ENCODE measurements at places on chromosomes 1 and 21.

DNA sequence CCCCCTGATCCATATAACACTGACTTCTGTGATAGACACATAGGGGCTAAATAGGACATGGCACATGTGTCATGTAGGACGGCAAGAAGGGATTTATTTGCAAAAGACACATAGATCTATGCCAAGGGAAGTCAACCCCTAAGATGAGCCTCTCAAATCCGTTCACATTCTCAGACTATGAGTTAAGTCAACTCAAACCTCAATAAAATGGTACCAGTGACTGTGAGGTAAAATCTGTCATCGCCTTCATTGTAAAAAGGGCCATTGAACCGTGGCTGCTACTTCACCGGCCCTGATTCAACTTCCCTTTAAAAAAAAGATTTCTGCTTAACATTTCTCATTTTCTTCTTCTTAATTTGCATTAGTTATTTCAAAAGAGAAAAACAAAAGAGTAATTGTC is 144.0 kb downstream of the ZNF281 start:
- DNase-seq, result no peak

GRCh38 chr1:76940571-76941335 is 73.5 kb downstream of the ST6GALNAC5 start:
- DNase-seq, result no peak

DNA sequence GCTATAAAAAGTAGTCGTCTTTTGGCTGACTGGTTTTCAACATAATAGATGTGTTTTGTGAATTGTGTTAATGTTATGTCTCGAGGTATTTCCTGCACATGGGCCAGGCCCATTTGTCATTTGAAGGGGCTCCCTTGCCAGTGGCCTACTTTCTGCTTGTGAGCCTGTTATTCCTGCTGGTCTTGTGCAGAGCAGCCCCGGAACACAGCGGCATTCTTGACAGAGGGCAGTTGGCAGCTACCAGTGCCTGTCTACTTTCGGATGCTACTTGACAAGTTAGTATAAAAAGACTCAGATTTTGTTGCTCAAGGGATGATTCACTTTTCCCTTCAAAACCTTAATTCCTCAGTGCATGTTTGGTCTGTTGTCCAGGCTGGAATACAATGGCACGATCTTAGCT is 28.5 kb downstream of the PGM1 start:
- no peak for DNase-seq

DNA sequence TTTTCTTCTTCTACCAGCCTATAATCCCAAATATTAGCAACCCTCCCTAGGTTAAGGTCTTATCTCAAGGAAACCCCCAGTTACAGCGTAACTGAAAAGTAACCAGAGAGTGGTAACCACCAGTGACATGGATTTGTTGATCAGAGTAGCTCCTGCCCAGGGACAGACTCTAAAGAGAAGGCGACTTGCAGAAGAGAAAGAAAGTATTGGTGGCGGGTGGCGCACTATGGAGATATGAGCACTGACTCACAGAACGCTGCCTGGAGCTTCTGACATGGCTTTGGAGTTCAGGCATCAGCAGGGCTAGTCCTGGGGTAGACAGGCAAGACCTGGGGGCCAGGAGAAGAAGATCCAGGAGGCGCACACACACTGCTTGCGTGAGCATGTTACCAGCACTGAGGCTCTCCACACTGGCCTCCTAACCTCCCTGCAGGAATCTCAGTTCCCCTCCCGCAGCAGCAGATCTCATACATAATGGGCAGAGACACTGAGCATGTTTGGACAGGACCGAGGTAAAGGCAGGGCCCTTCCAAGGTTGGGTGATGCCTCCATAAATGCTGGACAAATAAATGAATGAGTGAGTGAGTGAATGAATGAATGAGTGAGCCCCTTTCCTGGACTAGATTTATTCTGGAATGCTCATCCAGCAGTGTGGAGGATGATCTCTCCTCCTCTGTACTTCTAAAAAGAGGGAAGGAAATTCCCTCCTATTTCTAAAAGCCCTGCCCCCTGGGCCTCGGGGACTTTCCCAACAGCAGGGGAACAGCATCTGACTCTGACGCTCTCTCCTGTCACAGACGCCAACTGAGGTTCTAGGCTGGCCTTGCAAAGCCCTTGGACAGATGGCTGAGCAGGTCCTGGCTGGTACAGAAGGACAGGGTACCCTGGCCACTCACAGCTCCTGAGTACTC is 175.5 kb downstream of the CLIC6 start:
- no peak for DNase-seq

DNA sequence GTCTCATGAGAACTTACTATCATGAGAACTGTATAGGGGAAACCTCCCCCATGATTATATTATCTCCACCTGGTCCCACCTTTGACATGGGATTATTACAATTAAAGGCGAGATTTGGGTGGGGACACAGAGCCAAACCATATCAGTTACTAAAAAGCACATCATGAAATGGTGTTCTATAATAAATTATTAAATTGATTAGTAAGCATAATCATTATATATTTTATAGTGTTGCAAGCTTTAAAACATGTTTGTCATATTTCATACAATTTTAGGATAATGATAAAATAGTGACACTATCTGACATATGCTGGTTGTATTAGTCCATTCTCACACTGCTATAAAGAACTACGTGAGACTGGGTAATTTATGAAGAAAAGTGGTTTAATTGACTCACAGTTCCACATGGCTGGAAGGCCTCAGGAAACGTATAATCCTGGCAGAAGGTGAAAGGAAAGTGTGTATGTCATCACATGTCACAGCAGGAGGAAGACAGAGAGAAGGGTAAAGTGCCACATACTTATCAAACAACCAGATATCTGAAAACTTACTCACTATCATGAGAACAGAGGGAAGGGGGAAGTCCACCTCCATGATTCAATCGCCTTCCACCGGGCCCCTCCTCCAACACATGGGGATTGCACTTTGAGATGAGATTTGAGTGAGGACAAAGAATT is 539.2 kb upstream of the OLFM3 start:
- no peak for DNase-seq

- DNase-seq, result no peak
Measured at GRCh38 chr1:244815600-244816099, 19.8 kb upstream of the COX20 start.

DNA sequence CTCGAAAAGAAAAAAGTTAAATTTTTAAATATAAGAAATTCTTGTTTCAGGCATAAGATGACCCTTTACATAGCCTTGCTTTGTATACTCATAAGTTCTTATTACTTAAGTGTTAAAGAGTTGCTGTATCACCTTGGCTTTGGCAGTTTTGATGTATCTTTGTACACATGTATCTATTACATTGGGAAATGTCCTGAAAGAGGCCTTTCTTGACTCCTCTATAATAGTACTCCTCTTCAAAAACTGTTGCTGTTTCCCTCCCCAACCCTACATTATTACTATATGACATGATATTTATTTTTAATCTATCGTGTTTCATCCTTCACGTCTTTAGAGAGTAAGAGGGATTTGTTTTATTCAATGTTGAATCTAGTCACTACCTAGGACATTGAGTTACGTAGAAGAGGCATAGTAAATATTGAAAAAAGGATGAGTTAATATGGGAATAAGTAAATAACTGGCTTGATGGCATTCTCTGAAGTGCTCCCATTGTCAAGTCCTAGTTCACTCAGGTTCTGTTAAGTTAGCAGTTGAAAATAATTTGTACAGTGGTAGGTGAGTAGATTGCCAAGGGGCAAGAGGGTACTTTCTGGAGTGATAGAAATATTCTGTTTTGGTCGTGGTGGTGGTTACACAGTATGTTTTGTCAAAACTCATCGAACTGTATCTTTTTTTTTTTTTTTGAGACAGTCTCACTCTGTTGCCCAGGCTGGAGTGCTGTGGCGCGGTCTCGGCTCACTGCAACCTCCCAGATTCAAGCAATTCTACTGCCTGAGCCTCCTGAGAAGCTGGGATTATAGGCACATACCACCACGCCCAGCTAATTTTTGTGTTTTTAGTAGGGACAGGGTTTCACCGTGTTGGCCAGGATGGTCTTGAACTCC is 8.2 kb downstream of the THRAP3 start:
- no peak for DNase-seq

- DNase-seq, result no peak
Measured at GRCh38 chr21:26210614-26211013, 40.0 kb upstream of the APP start.

GRCh38 chr21:42503711-42504110 is 7.7 kb upstream of the RSPH1 start:
- DNase-seq, result no peak

DNA sequence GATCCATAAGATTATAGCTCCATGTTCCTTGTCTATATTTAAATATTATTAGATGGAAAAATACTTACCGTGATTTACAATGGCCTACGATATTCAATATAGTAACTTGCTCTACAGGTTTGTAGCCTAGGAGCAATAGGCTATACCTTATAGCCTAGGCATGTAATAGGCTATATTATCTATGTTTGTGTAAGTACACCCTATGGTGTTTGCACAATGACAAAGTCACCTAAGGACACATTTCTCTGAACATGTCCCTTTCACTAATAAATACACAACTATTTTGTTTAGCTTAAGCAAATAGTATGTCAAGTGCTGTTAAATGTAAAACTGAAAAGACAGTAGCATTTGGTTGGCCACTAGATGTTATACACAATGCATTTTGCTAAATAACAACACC is 248.9 kb upstream of the ADGRL4 start:
- DNase-seq, result no peak

GRCh38 chr21:36199021-36199420 is 42.4 kb downstream of the DOP1B start:
- DNase-seq, result no peak

DNA sequence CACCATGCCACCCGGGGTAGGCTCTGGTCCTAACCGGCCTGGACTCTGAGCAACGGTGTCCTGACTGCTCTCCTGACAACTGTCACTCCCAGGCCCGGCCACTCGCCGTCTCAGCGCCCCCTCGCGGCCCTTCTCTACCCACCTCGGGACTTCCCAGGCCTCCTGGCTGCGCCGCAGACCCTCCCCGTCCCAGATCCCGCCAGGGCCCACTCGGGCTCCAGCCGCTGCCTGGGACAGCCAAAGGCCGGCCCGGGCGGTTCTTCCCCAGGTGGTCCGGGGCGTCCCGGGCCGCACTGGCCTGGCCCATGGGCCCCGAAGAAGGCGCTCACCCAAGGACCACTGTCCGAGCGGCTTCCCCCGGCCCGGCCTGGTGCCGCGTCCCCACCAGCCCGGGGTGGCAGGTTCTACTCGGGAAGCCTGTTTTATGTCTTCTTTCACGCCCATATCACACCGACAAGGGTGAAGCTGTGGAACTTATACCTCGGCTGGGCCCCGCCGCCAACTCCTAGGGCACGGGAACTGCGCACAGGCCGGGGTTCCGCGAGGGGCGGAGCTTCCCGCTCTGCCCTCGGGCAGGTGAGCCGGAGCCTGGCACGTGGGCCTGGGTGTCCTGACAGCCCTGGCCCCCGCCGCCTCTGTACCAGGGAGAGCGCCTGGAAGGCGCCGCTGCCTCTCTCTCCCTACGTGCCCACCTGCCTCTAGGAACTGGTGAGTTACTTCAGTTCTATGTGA is 138.3 kb downstream of the TTLL7 start:
- DNase-seq, result peak; percentile 19

GRCh38 chr21:45580181-45580575 is 37.9 kb upstream of the SLC19A1 start:
- no peak for DNase-seq

DNA sequence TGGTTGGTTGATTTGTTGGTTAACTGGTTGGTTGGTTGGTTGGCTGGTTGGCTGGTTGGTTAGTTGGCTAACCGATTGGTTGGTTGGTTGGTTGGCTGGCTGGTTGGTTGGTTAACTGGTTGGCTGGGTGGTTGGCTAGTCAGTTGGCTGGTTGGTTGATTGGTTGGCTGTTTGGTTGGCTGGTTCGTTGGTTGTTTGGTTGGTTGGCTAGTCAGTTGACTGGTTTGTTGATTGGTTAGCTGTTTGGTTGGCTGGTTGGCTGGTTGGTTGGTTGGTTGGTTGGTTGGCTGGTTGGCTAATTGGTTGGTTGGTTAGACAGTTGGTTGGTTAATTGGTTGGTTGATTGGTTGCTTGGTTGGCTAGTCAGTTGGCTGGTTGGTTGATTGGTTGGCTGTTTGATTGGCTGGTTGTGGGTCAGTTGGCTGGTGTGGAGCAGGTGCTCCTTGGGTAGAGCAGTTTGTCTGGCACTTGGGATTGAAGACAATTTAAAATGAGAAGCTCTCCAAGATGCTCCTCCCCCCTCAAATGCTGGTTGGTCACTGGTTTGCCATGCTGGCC is 6.9 kb downstream of the RSPH1 start:
- no peak for DNase-seq

GRCh38 chr1:110551278-110551809 is 32.4 kb upstream of the KCNA10 start:
- no peak for DNase-seq

- DNase-seq, result no peak
Measured at GRCh38 chr1:24362982-24363614, 43.9 kb downstream of the GRHL3 start.

- DNase-seq, result no peak
Measured at GRCh38 chr1:41144285-41144684, 97.8 kb downstream of the SCMH1 start.

DNA sequence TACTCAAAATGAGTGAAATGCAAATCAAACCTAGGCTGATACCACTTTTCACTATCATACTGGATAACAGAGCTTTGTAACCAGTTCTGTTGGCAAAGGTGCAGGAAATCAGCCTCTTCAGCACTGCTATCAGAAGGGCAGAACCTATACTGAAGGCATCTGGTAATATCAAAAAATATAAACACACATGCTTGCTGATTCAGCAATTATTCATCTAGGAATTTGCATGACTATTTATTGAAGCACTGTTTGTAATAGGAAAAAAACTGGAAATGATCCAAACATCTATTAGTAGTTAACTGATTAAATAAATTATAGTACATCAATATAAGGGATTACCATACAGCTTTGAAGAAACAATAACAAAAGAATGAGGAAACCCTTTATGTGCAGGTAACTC is 21.4 kb downstream of the ARHGAP29 start:
- DNase-seq, result no peak

GRCh38 chr1:91557039-91557690 is 56.5 kb downstream of the CDC7 start:
- no peak for DNase-seq

- DNase-seq, result no peak
Measured at GRCh38 chr1:218804014-218804785, 369.5 kb upstream of the LYPLAL1 start.

GRCh38 chr21:15224346-15225086 is 159.7 kb upstream of the NRIP1 start:
- no peak for DNase-seq

- DNase-seq, result no peak
Measured at GRCh38 chr1:47971385-47972160, 25.6 kb downstream of the TRABD2B start.
